ENCODE measurements at places on chromosomes 6 and 20.
A peak's percentile ranks its signal among the peaks of the same experiment; 100 is the strongest.

- DNase-seq: no peak
Observed at GRCh38 chr20:542777-543368, 717 bp downstream of the CSNK2A1 start.

DNA sequence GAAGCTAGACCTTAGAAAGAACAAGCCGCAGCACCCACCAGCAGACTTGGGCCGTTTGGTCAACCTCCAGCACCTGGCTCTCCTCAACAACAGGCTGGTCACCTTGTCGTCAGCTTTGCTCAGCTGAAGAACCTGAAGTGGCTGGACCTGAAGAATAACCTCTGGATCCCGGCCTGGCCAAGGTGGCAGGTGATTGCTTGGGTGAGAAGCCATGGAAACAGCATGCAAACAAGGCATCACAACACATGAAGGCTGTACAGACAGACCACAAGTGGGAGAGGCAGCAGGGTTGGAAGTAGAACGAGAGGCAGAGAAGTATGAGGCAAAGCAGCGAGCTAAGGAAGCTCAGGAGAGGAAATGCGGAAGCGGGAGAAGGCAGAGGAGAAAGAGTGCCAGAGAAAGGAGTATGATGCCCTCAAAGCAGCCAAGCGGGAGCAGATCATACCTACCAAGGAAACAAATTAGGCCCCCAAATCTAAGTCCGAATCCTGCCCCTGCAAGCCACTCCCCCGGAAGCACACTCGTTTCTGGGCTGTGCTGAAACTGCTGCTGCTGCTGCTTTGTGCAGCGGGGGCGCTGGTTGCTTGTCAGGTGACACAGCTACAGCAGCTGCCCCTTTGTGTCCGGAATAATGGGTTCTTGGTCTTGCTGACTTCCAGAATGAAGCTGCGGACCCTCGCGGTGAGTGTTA is 121.6 kb upstream of the LGSN start:
- no peak for DNase-seq

DNA sequence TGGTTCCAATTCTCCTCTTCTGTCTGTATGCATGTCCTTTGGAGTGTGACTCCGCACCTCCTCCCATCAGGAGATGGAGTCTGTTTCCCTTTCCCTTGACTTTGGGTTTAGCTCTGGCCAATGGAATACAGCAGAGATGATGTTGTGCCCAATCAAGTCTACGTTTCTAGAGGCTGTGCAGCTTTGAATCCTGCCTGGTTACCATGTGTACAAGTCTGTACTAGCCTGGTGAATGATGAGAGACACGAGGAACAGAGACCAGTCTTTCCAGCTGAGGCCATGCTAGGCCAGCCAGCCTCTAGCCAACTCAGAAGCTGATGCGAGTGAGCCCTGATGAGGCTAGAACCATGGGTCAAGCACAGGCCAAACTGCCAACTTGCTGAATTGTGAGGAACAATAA is 83.2 kb downstream of the LAMP5 start:
- DNase-seq: no peak

GRCh38 chr6:157383471-157383870 is 2.5 kb downstream of the ZDHHC14 start:
- no peak for DNase-seq

- no peak for DNase-seq
Observed at GRCh38 chr6:167665698-167666330, 160.9 kb upstream of the AFDN start.

GRCh38 chr6:6725468-6726209 is 137.1 kb downstream of the LY86 start:
- DNase-seq: no peak

DNA sequence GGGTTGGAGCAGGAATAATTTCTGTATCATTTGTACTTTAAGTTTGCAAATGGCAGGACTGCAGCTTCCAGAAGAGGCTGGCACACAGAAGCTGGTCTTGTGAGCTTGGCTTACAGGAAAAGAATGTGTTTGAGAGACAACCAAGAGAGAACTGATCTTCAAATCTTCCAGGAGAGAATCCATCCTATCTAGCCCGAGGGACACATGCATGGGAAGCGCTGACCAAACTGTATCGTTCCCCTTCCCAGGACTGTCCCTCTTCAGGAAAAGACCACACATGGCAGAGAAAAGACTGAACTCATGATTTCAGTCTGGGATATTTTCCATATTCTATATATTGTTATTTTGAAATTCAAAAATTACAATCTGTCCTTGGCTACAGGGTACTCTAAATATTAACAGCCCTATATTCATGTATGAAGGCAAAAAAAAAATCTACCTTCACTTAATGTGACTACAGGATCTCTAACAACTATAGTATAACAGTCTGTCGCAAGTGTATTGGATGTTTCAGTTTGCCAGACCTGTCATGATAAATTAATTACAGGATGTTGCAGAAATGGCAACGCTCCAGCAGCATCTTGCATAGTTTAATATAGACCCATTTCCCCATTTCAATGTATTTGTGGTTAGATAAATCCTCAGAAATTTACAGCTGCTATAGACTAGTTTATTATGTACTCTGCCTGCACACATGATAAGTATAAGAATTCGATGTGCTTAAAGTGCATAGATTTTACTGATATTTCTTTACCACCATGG is 99.4 kb downstream of the MYB start:
- no peak for DNase-seq

- DNase-seq: no peak
Observed at GRCh38 chr6:125794342-125795137, 3.8 kb downstream of the NCOA7 start.

DNA sequence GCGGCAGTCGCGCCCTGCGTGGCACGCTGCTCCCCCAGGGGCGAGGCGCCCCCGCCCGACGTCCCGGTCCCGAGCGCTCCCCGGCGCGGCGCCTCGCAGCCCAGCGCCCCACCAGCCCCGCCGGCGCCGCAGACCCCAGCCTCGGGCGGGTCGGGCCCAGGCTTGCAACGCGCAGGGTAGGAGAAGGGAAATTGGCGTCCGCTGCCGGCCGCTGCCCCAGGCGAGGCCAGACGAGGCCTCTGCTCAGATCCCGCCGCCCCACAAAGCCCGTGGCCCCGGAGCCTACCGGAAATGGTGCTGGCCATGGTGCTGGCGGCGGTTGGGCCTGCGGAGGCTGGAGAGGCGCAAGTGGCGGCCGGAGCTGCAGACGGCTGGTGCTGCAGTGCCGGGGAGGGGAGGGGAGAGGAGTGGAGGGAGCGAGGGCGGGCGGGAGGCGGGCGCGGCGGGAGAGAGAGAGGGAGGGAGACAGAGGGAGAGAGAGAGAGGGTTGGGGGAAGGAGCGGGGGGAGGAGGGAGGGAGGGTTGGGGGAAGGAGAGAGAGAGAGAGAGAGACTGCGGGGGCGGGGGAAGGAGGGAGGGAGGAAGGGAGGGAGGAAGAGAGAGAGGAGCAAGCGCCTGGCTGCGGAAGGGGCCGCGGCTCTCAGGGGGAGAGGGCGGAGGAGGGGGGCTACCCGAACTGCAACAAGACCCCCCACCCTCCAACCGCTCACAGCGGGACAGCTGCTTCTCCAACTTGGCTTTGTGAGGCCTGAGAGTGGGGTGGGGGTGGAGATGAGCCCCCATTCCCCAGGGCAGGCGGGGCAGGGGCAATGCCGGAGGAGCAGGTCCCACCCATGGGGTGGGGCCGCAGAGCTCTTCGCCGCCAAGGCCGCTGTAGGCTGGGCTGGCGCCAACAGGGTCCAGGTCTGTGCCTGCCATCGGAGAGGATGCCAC is at the start of gene STMN3:
Gene STMN3, minus strand, starts transcription at position 384 of the 933 bp plus-strand sequence. Its CDS starts 79 bp downstream, at position 305.
- peak; percentile 97 for DNase-seq

- DNase-seq: no peak
Observed at GRCh38 chr6:161445021-161445799, 171.3 kb upstream of the AGPAT4 start.

- no peak for DNase-seq
Observed at GRCh38 chr20:62949153-62949821, 3.2 kb upstream of the SLC17A9 start.

- DNase-seq: no peak
Observed at GRCh38 chr20:20691477-20692235, 20.8 kb downstream of the RALGAPA2 start.

Data from cardiac muscle cell (in vitro differentiated cells and primary cell).